ENCODE measurements at places on chromosomes 2 and 18.

GRCh38 chr18:70387027-70387426 is 98.2 kb downstream of the SOCS6 start:
- no peak for DNase-seq

DNA sequence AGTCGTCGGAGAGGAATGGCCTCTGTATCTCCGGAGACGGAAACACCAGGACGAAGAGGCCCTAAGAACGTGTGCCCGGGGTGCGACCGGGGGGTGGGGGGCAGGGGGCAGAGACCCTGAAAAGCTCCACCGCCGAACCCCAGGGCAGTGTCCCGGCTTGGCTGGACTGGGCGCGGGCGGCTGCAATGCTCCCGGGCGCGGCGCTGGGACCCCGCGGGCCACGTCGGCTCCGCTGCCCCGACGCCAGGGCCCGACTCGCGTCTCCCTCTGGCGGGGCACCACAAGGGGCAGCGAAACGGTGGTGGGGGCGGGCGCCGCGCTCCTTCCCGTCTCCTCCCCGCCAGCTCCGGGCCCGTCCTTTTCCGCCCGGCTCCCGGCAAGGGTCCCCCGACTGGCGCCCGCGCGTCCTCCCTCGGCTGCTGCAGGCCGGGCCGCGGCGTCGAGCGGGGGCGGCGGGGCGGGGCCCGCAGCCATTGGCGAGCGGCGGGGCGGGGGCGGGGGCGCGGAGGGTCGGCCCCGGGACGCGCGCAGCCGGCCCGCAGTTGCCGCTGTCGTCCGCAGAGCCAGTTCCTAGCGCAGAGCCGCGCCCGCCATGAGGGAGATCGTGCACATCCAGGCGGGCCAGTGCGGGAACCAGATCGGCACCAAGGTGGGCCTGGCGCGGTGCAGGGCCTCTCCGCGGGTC is at the start of gene TUBB6:
Gene TUBB6 (plus strand): TSS at position 541 of the 685 bp plus-strand sequence. CDS start 52 bp downstream, at position 593.
- peak; percentile 91 for DNase-seq

DNA sequence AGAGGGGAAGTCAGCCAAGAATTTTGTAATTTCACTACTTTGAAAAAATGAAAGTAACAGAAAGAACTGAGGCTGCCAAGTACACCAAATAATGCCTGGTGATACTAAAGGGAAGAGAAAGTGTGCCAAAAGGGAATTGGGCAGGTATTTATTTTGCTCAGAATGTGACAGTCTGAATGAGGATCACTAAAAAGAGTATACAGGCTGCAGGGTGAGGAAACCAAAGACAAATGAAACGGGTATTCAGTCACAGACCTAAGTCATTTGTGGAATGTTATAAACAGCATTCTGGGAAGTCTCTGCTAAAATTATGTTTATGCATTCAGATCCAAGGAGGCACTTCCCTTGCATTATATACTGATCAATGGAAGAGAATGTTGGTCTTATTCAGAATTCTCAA is 418.6 kb upstream of the SLC39A10 start:
- DNase-seq, result no peak

DNA sequence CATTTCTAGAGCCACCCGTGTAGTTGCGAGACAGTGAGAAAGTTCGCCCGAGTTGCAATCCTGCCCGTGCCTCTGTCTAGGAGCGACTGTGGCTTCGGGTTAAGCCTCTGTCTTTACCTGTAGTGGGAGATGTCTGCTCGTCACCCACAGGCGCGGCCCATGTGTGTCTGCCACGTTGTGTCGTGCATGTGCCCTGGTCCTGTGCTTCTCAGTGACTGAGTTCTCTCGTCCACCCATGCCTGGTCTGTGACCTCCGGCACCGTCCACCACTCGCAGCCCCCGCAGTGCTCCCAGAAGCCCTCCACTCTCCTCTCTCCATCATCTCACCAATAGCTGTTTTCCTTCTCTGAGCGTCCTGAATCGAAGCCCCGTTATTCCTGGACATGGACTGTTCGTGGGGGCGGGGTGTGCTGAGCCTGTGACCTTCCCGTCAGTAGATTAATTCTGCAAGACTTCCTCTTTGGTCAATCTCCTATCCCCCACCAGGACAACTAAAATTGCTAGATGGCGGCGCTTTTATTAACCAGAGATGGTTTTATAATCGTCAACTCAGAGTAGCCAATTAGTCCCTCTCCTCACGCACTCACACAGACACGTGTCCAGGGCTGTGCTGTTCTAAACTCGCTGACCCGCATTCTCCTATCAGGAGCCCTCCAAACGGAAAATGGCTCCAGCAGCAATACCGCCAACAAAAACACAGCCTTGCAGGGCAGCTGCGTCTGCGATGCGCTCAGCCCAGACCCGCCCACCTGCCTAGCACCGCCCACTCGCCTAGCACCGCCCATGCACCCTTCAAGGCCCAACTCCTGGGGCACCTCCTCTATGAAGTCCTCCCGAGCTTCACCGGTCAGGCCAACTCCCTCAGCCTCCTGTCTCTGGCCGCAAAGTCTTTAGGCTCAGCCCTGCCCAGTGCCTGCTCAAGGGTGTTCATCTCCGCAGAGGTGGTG is 119.4 kb downstream of the TWIST2 start:
- no peak for DNase-seq

- no peak for DNase-seq
Measured at GRCh38 chr2:207136874-207137273, 28.9 kb downstream of the KLF7 start.

- no peak for DNase-seq
Measured at GRCh38 chr18:61651880-61652268, 240.9 kb downstream of the RNF152 start.

- DNase-seq, result no peak
Measured at GRCh38 chr18:59265974-59266369, 7.3 kb downstream of the RAX start.

DNA sequence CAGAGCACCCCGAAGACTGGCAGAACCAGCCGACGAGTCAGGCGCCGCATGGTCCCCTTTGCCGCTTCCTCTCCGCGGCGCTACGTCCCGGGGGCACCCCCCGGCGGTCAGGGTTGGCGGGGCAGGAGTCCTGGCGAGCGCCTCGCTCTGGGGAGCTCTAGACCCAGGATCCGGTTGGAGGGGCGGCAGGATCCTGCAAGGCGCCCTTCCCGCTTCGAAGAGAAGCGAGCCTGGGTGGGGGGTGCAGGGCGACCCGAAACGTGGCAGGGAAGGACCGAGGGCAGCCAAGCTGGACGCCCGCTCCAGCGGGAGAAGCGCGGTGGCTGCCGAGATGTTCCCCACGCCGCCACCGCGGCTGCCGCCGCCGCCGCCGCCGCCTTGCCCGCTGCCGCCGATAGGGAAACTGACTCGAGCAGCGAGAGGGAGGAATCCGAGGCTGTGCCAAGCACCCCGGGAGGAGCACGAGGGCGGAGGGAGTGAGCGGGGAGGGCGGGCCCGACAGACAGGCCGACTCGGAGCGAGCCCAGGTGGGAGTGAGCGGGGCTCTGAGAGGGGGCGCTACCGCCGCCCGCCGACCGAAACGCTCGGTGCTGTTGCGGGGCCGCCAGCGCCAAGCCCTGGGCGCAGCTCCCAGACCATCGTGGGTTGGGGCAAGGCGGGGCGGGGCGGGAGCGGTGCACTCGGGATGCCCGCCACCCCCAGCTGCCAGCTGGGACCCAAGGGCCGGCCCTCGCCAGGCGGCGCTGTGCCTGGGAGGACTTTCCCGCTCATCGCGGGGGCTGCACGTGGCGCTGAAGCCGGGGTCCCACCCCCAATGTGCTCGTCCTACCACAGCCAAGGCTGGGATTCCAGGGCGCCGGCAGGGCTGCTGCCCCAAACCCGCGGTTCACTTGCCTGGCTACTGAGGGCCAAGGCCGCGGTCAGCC is at the start of gene GALNT14:
Gene GALNT14 (minus strand): TSS at position 404 of the 926 bp plus-strand sequence. CDS start 354 bp downstream, at position 50.
- DNase-seq, result peak; percentile 74

- peak; percentile 40 for DNase-seq
Measured at GRCh38 chr2:230130668-230131364, 62.1 kb upstream of the SLC16A14 start.

GRCh38 chr2:66696886-66697285 is 262.0 kb downstream of the MEIS1 start:
- no peak for DNase-seq

DNA sequence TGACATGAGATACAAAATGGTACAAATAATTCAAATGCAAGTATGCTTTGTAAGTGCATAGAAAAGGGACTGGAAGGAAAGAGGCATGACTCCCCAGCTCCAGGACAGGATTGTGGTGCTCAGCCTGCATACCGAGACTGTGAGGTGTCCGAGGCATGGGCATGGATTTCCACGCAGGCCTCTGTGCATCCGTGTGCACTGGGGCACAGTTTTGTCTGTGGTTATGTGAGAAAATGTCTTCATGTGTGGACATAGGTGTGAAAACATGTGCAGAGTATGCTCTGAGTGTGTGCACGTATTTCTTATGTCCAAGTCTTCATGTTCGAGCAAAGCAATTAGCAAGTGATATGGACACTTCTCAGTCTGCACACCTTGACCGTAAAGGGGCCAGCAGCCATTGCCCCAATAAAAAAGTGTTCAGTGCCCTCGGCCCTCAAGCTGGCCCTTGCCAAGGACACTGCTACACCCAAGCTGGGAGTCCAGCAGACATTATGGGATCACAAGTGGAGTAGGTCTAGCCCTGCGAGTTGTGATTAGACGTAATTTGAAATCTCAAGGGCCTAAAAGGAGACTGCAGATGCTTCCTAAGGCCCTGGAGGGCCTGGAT is 120.7 kb downstream of the CYP26B1 start:
- no peak for DNase-seq

GRCh38 chr2:230684270-230685168 is 28.1 kb upstream of the CAB39 start:
- peak; percentile 31 for DNase-seq

GRCh38 chr2:68993660-68994059 is 19.2 kb downstream of the GKN1 start:
- DNase-seq, result no peak

Measured in suppressor macrophage treated with lipopolysaccharide for 4 hours (primary cell).